Stimulated activated CD4-positive, alpha-beta T cell treated with anti-CD3 and anti-CD28 coated beads, Interleukin-1b, Interleukin-23, amount 100 ng/mL, for 4 hours (primary cell): ENCODE measurements at places on chromosomes 5 and 9.
A peak's percentile ranks its signal among the peaks of the same experiment; 100 is the strongest.

GRCh38 chr9:7862170-7862569 is 62.6 kb upstream of the DMAC1 start:
- no peak for DNase-seq

DNA sequence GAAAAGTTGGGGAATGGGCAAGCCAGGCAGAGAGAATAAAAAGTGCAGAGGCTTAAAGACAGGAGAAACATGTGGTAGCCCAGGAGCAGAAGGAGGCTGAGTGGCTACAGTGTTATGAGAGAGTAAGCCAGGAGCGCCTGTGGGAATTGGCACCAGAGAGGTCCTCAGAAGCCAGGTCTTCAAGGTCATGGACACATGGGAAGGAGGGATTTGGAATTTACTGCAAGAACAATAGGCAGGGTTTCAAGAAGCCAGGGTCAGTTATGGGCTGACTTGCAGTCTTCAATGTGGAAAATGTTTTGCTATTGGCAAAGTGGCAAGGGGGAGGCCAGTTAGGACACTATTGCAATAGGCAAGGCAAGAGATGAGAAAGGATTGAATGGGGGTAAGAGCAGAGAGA is 29.3 kb downstream of the ERAP1 start:
- DNase-seq: no peak

GRCh38 chr5:149609640-149610219 is 28.4 kb downstream of the ARHGEF37 start:
- DNase-seq: no peak

- peak; percentile 21 for DNase-seq
These were observed 20.4 kb upstream of the ZNF354B start for GRCh38 chr5:178839319-178839704.

- no peak for DNase-seq
These were observed 50.9 kb downstream of the BRINP1 start for GRCh38 chr9:119318371-119318770.
